GDM1 (cell line): ENCODE measurements at places on chromosomes 11 and 22.

GRCh38 chr11:58927393-58928106 is 11.7 kb upstream of the GLYATL1 start:
- DNase-seq: no peak

DNA sequence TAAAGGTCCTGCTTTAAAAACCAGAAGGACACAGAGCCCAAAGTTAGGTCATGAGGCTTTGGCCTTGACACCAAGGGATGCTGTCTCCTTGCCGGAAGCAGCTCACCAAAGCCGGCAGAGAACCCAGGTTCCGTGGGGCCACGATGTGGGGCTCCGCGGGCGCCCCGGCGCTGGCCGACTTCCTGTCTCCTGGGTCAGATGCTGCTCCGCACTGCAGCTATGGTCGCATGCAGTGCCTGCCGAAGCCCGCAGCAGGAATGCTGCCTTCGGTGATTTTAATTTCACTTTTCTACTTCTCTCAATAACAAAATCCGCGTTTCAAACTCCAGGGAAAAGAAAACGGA is 454 bp upstream of the OTUB1 start:
- DNase-seq: no peak

GRCh38 chr11:103480421-103480820 is 371.2 kb downstream of the DYNC2H1 start:
- no peak for DNase-seq

GRCh38 chr11:102560555-102561011 is 30.0 kb upstream of the MMP7 start:
- peak; percentile 43 for DNase-seq

- DNase-seq: peak; percentile 83
Measured at GRCh38 chr11:67464411-67465188, 4.5 kb downstream of the TMEM134 start.

DNA sequence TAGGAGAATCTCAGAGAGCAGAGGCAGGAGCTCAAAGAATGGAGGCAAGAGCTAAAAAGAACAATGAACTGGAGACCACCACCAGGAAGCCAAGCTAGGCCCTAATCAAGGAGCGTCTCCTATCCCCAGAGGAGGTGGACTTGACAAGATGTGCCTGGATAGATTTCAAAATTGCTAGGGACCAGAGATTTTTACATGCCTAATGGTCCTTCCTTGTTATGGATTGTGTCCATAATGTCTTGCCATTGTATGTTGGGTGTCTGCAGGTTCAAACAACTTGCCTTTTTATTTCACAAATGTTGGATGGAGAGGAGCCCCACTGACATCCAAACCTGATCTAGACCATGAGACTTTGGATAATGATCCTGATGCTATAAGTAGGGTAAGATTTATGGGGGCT is 88.2 kb upstream of the TP53I11 start:
- DNase-seq: no peak

DNA sequence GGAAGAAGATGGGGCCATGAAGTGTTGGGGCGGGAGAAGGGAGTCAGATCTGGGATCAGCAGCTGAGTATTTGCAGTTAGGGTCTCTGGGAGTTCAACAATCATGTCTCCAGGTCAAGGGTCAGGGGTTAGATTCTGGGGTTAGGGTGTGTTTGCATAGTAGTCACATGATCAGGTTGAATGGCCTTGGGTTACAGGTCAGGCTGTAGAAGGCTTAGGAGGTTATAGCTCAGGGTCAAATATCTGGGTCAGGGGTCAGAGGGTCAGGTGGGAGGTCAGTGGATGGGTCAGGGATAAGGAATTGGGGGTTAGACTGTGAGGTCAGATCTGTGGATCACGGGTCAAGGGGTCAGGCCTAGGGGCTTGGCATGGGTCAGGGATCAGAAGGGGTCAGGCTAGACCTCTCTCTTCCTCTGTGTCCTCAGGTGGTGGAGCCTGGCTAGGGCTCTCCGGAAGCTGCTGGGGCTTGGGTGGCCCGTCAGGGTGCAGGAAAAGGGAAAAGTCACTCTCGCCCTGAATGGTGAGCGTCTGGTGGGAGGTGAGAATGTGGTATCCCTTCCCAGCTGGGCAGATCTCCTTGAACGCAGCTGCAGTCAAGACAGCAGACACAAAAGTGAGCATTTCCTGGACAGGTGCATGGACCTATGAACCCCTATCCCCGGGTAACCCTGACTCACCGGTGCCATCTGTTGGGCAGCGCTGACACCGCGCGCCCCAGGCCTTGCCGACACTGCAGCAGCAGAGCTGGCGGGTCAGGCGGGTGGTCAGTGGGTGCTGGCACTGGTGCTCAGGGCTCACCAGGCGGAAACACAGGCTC is 6.4 kb downstream of the LTBP3 start:
- DNase-seq: peak; percentile 45

DNA sequence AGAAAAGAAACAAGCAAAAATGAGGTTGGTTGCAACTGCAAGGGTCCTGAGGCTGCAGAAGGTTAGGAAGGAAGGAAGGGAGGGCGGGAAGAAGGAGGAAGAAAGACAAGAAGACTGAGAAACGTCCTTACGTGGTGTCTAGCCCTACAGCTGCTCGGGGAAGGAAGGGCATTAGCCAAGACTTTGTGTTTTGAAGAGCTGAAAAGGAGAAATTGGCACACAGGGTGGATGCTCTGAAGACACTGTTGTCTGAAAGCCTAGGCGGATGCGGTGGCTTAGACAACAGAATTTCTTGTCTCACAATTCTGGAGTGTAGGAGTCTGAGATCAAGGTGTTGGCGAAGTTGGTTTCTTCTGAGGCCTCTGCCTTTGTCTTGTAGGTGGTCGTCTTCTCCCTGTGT is 60.7 kb downstream of the MCM5 start:
- DNase-seq: no peak

- DNase-seq: no peak
Measured at GRCh38 chr11:97351939-97352338, 962.1 kb downstream of the JRKL start.

GRCh38 chr11:15519124-15519791 is 404.5 kb downstream of the INSC start:
- no peak for DNase-seq

DNA sequence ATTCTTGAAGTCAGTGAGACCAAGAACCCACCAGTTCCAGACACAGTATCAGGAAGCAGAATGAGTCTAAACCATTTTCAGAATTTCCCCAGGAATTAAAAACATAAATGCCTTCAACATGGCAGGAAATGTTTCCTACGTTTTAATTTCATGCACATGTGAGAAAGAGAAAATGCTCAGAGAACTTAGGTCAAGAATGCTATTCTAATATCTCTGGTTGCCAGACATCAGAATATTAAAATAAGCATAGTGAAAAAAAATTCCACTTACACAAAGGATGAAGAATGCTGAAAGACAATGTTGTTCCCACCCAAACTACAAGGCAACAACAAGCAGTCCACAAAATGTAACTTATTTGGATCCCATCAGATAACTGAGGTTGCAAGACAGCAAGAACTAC is 104.8 kb downstream of the RAB38 start:
- DNase-seq: no peak

DNA sequence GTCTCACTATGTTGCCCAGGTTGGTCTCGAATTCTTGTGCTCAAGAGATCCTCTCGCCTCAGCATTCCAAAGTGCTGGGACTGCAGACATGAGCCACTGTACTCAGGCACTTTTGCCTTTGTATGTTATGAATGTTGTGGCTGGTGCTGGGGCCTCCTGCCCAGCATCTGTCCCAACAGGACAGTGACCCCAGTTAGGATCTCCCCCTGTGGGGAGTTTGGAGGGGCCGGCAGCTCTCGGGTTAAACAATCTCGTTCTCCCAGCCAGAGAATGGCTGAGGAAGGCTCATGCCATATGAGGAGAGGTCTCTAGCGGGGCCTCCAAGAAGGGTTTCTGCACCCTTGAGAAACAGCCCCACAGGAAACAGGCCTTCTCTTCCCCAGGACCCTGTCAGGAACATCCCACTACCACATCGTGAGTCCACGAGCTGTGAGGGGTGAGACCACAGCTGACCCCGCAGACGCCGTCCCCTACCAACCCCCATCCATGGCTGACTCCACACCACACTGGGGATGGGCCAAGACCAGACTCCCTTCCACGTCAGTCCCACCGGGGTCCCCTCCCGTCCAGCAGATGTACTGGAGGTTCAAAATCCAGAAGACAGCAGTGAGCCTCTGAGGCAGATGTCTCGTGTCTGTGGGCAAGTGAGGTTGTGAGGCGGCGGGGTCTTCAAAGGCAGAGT is 54.1 kb downstream of the SHANK2 start:
- no peak for DNase-seq

DNA sequence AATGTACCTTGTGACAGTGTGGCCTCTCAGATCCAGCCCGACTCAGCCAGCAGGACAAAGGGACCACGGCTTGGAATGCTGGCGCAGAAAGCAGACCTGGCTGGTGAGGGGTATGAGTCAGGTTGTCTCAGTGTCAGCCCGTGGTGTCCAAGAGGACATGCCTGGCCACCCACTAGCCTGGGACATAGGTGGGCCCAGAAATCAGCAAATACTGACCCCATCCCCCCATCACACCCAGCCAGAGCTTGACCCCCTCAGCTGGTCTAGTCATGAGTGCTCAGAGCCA is 4.5 kb downstream of the BANF1 start:
- DNase-seq: no peak

DNA sequence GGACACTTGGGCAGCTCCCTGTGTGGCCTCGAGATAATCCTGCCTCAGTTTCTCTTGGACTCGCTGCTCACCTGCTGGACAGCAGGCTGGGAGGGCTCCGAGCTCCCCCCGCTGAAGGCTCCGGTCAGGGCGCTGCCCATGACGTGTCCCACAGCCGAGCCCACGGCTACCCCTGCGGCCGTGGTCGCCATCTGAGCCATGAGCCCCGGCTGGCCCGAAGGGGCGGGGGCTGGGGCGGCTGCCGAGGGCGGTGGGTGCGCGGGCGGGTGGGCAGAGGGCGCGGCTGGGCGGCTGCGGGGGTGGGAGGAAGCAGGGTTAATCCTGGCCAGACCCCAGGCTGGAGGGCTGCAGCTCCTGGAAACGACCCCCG is 484 bp downstream of the CHCHD10 start:
- no peak for DNase-seq

GRCh38 chr11:11072067-11072466 is 214.2 kb upstream of the ZBED5 start:
- DNase-seq: no peak

DNA sequence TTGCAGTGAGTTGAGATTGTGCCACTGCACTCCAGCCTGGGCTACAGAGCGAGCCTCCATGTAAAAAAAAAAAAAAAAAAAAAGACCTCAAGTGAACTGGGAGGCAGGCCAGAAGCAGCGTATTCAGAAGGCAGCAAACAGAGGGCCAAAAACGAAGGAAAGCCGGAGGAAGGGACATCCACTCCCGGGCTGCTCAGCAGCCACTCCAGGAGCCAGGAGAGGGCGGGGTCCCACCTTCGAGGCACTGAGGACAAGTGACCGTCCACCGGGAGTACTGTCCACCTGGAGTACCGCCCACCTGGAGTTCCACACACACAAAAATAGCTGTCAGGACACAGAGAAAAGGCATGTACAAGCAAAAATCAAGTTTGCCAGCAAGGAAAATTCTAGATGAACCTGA is 5.5 kb downstream of the TOLLIP start:
- DNase-seq: no peak

- DNase-seq: no peak
Measured at GRCh38 chr22:28750471-28750881, 8.6 kb downstream of the HSCB start.
